ENCODE measurements at places on chromosomes 16 and 17. TPM values are rescaled to one million over a fixed set of nuclear protein-coding genes. Genes with fewer than 3 reads are reported as not detected.

DNA sequence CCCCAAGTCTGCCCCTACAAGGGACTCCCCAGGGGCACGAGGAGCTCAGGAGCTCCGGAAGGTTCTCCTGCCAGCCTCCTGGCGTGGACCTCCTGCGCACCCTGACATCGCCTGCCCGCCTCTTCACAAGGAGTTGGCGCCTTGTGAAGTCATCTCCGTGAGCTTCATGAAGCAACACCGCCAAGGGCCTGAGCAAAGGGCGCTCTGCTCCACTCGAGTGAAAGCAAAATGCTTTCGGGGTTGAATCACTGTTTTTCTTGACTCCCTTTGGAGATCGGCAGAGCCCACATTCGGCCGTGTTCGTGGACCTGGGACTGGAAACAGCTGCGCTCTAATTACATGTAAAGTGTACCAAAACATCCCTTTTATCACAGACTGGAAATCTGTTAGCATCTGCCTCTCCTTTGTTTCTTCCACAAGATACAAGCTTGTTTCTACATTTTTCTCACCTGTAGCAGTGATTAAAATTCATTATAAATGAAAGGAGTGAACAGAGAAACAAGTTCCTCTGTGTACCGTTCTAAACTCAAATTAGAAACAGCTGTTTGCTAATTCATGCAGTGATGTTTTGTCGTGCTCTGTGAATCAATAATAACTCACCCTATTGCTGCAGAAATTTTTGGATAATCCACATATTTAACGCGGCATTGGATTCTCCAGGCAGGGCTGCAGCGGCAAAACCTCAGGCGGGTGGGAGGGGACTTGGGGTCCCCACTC, 203.3 kb downstream of the ZNF423 start:
- ATAC-seq: no peak

- peak; percentile 79 for ATAC-seq
Observed at GRCh38 chr17:28549236-28550132, 2.9 kb downstream of the UNC119 start.

- ATAC-seq: no peak
Observed at GRCh38 chr17:80256034-80256350, 4.7 kb upstream of the RNF213 start.

- peak; percentile 18 for ATAC-seq
Observed at GRCh38 chr17:30921544-30922196, at the start of gene ADAP2. Gene ADAP2 (plus strand): TSS chr17:30921945. CDS start chr17:30922015, 70 bp downstream.

Gene CD300E
- total RNA-seq: not detected

DNA sequence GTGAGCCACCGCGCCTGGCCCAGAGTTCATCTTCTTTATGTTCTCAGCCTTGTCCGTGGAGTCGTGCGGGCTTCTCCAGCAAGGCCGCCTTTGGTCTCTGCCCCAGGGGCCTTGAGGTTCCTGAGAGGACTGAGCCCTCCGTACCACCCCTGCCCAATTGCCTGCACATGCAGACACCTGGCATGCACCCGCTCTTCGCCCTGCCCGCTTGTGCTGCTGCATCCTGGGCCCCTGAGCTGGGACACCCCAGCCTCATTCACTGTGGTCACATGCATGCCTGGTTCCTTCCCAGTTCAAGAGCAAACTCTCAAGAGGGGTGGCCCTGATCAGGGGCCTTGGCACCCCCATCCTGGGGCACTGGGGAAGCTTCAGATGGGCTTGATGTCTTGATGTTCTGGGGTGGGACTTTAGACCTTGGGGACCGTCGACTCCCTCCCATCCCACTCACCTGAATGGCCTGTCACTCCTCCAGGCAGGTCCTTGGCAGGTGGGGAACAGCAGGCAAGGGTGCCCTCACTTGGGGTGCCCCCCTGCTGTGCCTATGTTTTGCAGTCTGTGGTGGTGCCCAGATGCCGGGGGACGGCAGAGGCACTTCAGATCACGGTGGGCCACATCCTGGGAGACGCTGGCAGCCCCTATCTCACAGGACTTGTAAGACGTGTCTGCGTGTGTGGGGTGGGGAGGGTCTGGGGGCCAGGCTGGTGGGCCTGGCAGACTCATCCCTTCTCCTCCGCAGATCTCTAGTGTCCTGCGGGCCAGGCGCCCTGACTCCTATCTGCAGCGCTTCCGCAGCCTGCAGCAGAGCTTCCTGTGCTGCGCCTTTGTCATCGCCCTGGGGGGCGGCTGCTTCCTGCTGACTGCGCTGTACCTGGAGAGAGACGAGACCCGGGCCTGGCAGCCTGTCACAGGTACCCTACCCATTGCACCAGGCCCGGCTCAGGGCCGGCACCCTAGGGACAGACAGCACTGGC, 12.7 kb upstream of the SPNS2 start:
- ATAC-seq: peak; percentile 97

DNA sequence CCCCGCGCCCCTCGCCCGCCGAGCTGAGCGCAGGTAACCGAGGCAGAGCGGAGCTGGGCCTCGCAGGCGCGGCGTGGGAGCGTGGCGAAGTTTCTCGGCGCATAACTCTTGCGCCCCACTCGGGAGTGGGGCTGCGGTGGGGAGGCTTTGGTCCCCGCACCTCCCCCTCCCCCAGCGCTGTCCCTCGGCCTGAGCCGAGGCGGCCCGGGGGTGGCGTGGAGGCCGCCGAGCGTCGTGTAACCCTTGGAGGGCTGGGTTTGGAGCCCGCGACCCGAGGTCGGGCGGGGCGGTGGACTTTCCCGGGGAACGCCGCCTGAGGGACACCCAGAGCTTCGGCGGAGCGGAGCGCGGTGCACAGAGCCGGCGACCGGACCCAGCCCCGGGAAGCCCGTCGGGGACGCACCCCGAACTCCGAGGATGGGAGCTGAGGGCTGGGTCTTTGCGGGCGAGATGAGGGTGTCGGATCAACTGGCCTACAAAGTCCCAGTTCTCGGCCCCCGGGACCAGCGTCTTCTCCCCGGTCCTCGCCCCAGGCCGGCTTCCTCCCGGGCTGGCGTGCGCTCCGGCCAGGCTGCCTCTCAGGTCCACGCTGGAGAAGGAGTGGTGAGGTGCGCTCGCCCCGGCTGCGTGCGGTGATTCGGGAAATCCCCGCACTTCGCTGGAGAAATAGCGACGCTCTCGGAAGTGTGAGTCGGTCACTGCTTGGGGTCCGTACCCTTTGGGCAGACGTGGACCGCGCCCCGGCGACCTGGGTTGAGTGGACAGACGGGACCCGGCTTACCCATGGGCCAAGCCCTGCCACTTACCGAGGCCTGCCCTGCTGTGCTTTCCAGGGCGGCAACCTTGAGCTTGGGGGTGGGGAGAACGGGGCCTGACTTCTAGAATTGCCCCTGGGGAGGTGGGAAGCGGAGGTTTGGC, 168.4 kb downstream of the RAB11FIP4 start:
- no peak for ATAC-seq

Gene TGFB1I1
- 5.6 TPM for total RNA-seq

DNA sequence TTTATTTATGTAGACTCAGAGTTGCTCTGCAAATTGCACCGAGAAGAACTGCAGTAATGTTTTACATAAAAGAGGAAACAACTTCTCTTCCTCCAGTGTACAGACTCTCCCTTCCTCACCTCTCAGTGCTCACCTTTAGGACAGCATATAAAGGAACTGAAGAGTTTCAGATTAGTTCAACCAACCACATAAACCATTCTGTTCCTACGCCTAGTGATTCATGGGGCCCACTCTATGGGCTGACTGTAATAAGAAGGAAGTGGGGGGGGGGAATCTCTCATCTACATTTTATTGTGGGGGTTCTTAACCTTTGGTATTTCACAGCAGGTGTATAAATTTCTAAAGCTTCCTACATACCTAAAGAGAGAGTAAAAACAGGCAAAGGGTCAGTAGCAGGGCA, 18.3 kb downstream of the ZSWIM7 start:
- peak; percentile 100 for ATAC-seq

GRCh38 chr17:34850964-34851363, 110.3 kb downstream of the CCT6B start:
- ATAC-seq: no peak
